ENCODE measurements at places on chromosomes 4 and X.

DNA sequence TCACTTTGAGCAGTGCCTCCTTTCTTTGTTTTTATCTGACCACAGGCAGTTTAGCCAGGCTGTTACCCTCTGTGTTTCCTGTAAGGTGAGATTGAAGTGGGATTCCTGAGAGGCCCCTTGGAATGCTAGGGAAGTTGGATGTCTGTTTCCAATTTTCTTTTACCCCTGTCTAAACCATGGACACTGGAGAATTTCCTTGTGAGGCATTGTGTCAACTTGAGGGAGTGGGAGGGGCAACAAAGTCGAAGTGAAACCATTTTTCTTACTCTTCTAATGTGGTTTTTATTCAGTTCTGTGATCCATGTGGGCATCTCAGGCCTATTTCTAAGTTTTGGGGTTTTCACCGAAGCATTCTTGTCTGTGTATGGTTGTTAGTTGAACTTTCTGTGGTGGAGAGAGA is 296.1 kb upstream of the UGT8 start:
- DNase-seq: no peak

GRCh38 chr4:5082376-5082775 is 31.1 kb downstream of the STK32B start:
- DNase-seq: no peak

- DNase-seq: no peak
Observed at GRCh38 chrX:3271834-3272186, 74.6 kb downstream of the MXRA5 start.

DNA sequence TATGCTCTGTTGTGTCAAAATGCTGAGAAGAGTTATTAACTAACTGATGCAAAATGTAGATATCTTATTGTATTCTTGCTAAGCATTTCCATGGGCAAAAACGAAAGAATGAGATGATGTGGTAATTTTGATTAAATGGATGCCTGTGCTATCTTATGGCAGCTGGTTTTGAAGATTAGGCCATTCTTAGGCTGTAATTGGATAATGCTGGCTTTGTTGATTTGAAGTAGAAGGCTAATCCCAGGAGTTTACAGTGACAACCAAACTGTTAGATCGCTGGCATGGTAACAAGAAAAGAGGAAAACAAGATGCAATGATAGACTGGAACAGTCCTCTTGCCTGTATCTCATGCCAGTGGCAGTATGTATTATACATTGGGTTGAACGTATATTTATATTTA is 74.1 kb upstream of the WDR44 start:
- DNase-seq: no peak

- DNase-seq: no peak
Observed at GRCh38 chrX:38514016-38514854, 47.1 kb upstream of the TSPAN7 start.

DNA sequence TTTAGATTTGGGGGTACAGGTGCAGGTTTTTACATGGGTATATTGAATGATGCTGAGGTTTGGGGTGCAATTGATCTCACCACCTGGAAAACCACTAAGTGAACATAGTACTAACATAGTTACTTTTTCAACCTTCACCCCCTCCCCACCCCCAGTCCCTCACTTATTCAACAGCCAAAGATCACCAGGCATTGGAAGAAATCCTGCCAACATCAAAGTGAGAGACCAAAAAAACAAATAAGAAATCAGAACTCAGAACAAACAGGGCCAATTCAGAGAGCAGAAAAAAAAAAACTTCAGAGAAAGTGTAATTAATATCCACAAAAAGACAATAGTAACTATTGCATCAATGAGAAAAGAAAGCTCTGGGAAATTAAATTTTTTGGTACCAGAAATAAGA is 20.5 kb upstream of the LAP3 start:
- DNase-seq: no peak

DNA sequence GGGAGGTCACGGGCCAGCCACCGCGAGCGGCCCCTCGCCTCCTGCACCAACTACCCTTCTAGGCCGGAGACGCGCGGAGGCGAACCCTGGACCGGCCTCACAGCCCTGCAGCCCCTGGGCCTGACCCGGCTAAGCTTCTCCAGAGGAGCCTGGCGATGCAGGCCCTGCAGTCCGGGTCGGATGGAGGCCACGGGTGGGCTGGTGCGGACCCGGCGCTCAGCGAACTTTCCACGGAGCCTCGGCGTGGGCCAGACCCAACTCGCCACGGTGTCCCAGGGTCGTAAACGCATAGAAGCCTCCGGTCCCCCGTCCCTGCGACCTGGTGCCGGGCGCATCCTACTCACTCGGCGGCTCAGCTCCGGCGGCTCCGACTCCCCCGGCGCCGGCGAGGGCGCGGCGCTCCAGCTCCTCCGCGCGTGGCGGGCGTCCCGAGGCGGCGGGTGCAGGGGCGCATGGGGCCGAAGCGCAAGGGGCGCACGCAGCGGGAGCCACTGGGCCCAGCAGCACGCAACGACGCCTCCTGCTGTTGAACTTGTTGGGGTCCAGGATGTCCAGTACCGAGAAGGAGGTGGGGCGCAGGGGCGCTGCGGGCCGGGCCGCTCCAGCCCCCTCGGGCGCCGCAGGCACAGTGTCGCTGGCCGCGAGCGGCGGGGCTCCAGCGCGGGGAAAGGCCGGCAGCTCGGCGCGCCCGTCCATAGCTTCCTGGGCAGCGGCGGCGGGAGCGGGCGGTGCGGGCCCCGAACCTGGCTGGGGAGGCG is 427 bp downstream of the NKX1-1 start:
- DNase-seq: no peak

DNA sequence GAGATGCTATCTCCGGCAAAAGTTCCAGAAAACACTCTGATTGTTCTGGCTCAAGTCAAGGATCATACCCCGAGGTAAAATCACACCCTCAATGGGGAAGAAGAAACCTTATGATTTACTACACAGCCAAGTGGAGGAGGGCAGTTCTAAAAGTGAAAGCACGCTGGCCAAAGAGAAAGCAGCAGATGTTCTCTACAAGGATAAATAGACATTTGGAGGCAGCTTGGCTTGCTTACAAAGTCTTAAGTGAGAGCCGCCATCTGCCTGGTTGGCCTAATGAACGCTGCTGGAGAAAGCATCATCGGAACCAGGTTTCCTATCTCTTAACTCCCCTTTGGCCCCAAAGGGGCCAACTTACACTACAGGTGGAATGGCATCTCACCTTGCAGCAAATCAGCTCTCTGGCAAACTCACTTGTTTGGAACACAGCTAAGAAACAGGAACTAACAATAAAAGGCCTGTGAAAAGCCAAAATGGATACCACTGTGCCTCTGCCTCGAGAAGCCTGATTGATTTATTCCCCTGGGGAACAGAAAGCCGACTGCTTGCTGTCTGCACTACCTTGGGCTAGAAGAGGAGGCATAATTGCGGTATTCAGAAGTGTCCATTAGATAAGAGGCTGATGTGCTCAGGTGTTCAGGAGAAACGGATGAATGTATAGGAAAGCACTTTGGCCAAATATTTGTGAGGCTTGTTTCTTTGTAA is 22.8 kb downstream of the FRAS1 start:
- DNase-seq: no peak

DNA sequence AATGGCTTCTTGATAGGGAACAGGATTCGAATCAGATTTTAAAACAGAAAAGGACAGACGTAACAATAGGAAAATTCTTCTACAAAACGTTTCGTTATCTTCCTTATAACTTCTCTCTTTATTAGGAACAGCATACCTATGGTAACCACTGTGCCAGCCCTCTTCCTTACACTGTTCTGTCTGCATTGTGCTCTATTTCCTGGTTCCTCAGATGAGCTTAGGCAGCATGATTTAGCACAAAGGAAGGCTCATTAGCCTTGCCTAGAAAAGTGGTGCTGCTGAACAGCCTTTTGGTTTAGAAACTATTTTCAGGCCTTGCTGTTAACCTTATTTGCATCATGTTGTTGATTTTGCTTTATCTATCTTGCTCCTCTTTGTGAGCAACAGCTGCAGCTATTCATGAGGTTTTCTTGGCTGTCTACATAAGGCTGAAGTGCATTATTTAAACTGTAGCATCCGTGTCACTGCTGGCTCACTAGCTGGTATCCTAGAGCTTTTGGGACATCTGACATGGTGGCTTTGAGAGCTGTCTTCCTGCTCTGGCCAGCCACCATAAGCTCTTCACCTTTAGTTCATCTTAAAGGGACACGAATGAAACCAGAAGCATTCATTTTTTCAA is 69.9 kb upstream of the NRK start:
- no peak for DNase-seq

DNA sequence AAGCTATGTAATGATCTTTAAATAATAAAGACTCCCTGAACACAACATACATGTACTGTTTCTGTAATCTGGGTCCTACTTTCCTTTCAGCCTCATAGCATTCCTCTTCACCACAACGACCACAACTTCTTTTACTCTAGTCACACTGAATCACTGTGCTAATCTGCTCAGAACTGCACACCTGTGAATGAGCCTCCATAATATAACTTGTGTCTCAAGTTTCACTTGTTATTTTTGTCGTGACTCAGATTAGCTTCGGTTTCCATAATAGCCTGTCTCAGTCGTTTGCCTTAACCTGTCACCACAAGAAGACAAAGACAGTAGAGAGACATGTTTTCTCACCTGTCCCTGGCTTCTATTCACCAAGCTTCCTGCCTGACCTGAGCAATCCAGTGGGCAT is 61.8 kb downstream of the MAGED1 start:
- DNase-seq: no peak

DNA sequence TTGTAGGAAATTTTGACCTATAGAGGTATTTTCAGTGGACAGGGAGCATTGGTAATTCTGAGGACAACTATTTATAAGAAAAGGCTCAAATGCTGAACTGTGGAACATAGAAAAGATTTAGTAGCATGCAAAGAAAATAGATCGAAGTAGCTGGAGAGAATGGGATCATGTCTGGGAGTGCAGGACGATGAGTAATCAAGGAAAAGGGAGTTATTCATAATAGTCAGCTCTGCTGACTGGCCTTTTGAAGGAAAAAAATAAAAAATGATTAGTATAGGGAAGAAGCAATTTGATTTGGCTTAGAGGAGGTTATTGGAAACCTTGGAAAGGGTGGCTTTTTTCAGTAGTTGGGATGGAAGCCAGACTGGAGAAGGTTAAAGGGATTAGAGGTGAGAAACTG is 22.9 kb upstream of the ANK2 start:
- DNase-seq: no peak

GRCh38 chr4:7423391-7423790 is 11.3 kb downstream of the PSAPL1 start:
- no peak for DNase-seq

GRCh38 chr4:78410676-78411075 is 140.9 kb upstream of the ANXA3 start:
- DNase-seq: no peak

DNA sequence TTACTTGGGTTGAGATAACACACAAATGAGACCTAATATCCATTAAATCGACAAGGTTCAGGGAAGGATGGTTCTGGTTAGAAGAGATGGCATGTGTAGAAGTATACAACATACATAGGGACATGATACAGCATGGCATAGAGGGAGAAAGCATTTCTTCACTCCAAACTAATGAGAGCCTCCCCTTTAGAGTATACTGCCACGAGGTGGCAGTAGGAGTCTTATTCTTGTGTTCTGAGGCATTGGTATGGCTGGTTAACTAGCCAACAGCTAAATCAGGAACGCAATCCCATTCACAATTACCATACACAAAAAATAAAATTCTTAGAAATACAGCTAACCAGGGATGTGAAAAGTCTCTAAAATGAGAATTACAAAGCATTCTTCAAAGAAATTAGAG is 29.1 kb upstream of the TRO start:
- peak; percentile 25 for DNase-seq

DNA sequence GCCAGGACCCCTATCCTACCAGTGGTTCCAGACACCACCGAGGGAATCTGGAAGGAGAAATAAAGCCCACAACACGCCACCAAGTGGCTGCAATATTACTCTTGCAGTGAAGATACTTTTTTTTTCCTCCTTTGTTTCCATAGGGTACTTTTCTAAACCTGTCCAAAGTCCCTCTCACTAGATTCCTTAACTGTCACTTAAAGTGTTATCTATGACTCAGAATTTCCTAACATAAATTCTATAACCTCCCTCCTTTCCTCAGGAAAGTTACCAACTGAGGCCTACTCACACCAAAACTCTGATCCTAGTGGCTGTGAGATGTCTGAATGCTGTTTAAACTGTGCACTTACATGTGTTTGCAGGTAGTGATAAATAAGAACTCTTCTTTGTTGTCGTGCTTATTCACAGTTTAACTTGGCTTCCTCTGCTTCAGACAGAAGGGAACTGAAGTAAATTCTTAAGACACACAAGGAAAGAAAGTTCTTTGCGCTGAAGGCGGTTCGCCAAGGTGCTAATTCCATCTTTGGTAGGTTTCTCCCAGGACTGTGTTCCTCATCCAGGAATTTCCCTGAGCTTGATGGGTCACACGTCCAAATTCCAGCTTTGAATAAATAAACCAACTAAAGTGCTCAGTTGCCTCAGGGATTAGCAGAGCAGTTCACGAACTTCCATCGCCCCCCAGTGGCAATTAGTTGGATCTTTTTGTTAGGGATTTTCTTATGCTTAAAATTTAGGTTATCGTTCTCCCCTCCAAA is 10.7 kb upstream of the HCCS start:
- DNase-seq: no peak

- DNase-seq: no peak
Observed at GRCh38 chrX:68273887-68274286, 159.4 kb downstream of the OPHN1 start.

GRCh38 chr4:102180046-102180445 is 165.2 kb downstream of the SLC39A8 start:
- no peak for DNase-seq

GRCh38 chrX:106404512-106404911 is 207.3 kb upstream of the RADX start:
- DNase-seq: no peak

All from stimulated activated CD4-positive, alpha-beta T cell treated with anti-CD3 and anti-CD28 coated beads, Interleukin-12 subunit alpha, Interleukin-12 subunit beta, amount 100 ng/mL, for 48 hours (primary cell).